SW 1271 (cell line): ENCODE measurements at places on chromosomes 4 and X.

- no peak for DNase-seq
Observed at GRCh38 chrX:55039471-55039870, 8.7 kb upstream of the ALAS2 start.

GRCh38 chrX:6734844-6735634, 200.1 kb upstream of the VCX3A start:
- no peak for DNase-seq

DNA sequence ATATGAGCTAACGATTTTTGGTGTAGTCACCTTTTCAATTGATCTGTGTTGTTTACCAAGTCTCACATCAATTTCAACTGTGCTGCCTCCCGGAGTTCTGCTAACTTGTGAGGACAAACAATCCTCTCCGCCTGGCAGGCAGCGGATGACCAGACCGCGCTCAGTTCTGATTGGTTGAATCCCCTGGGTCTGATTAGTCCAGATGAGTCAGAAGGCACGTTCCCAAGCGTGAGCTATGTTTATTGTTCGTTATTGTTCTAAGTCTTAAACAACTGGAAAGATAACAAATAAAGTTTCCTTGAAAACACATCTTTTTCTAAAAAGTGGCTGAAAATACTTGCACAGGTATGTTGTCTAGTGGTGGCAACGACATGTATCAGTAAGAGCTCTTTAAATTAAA, 37.9 kb upstream of the TRPC3 start:
- no peak for DNase-seq

DNA sequence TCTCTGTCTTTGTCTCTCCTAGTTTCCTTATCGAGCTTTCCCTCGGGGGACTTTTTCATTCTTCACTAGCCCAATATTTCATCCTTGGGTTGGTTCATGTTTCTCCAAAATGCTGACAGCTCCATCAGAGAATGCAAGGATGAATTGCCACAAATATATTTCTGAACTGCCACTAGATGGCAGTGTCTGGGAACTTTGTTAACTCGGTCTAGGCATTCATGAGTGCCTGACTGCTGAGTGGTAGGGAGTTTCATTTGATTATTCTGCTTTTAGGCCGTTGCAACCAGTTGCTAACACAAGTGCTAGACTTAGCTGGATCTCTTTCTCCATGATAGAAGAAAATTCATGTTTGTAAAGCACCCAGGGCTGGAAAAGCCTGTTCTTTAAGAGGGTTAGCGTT, 73.5 kb upstream of the RAP2C start:
- DNase-seq: no peak
